Muscle of back (tissue), 13 donors: ENCODE measurements at places on chromosomes 2 and 18. TPM values are rescaled to one million over a fixed set of nuclear protein-coding genes. Genes with fewer than 3 reads are reported as not detected.

DNA sequence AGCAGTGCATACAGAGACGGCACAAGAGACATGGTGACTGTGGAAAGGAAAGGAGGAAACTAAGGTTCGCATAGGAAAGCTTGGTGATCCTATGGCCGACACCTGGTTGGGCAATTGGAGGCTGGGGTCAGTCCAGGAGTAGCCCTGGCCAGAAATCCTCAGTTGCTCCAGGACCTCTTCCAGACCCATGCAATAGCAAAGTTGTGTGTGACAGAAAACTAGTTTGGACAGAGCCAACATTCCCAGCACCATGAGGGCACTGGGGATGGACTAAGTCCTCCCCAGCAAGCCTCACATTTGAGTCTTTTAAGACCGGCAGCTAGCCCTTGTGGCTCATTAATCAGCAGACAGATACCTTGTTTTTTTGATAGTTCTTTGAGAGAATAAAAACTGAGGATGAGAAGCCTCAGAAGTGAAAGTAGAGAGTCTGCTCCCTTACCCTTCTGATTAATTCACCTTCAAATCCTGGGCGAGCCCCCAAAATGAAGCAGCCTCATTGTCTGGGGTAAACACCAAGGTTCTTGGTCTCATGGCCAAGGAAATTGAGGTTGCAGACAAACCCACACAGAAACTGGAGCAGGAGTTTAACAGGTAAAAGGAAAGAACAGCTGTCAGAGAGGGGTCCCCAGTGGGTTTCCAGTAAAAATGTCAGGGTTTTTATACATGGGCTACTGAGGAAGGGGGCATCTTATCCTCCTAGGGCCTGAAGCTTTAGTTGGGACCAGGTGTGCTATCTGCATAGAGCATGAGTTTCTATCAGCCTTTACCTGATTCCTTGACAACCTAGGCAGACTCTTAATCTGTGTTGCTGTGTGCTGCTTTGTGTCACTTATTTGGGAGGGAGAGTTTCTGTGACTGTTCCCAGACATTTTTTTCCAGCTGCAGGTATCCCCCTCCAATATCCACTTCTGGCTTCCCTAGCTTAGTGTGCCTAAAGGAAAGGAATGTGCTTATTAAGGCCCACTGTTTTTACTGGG lies 39.1 kb downstream of the STK17B start:
- DNase-seq, result no peak

DNA sequence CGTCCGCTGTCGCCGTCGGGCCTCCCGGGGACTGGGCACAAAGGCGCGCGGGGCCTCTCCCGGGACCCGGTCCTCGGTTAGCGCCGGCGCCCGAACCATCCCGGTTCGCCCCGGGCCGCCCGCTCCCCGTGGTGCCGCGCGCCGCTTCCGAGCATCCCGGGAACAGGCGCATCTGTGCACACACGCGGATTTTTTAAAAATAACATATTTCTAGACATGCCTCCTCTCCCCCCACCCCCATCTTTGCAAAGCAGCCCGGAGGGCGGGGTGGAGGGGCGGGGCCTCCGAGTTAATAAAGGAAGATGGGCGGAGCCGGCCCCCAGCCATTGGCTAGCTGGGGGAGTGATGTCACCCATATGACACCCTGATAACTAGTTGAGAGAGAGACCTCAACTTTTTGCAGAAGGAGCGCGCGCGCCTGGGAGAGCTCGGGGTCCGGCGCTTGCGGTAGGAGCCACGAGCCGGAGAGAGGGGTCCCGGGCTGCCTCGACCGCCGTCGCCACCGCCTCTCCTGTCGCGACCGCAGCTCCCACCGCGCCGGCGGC lies at the start of gene SOX11:
SOX11 (plus strand) TSS at position 400 of the 545 bp plus-strand sequence. CDS start 338 bp downstream, outside the sequence.
- DNase-seq, result peak; percentile 98

- DNase-seq, result no peak
These were observed 85.7 kb downstream of the ACTR2 start for GRCh38 chr2:65313126-65313953.

GRCh38 chr2:68916226-68916625 lies 36.5 kb downstream of the GKN2 start:
- no peak for DNase-seq

DNA sequence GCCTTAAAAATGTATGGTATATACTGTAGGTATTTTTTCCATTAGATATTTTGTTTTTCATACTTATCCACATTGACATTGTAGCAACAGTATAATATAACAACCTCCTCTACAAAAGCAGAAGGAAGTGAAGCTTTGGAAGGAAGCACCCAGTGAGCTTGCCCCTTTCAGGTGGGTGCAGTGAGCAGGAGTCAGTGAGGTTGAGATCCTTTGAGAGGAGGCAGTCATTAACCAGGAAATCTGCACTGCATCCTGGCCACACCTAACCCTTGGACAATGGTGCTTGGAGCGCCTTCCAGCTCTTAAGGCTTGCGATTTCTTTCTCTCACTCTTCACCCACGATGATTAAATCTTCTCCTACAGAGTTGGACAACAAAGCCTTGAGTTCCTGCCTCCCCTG lies 13.9 kb downstream of the IL37 start:
- DNase-seq, result no peak

ATP8B1 gene
- polyA plus RNA-seq, result 5.5 TPM

DNA sequence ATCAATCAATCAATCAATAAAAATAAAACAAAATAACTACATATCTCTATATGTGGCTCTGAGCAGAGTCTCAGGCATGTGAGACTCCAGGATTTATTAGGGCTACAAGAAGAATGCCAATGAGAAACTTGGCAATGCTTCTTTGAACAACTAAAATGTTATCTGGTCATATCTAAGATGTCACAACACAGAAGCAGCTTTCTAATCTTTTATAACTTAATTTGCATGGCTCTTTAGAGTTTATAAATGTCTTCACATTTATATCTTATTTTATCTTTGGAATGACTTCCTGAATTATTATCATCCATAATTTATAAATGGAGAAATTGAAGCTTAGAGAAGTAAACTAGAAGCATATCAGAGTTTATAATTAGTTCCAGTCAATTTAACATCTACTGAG lies 14.9 kb upstream of the MAP4K3 start:
- DNase-seq, result no peak

DNA sequence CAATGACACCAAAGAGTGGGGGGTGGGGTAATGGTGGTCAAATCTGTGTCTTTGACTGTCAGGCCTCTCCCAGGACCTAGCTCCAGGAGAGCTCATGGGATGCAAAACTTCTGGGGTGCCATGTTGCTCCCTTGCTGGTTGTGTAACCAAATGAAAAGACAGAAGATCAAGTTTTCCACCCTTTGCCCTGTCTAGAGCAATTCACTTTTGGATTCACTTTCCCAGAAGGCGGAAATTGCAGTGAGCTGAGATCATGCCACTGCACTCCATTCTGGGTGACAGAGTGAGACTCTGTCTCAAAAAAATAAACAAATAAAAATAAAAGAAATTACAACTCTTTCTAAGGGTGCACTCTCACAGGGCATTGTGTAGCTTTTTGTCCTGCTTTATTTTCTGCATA lies 34.9 kb upstream of the PLA2R1 start:
- no peak for DNase-seq

DNA sequence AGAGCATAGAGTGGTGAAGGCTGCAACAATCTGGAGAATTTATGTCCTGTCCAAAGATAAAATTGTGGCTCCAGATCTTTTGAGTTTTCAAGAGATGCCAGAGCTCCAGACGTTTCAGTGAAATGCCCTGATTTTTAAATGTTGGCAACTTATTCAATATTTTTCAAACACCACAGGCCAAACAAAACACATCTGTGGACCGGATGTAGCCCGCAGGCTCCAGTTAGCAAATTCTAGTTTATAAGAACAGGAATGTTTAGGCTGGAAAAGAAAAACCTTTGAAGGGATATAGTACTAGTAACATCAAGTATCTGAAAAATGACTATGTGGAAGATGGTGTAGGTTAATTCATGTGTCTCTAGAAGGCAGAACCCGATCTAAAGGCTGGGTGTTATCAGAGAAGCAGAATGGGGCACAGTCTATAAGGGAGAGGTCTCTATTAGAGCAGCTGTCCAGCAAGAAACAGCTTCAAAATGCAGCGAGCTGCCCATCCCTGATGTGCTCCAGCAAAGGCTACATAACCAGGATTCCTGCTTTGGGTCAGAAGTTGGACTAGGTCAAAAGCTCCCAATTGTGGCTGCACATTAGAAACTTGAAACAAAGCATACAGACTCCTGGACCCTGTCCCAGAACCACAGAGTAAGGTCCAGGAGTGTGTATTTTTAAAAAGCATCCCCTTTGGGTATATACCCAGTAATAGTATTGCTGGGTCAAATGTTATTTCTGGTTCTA lies 105.9 kb downstream of the ANKRD44 start:
- no peak for DNase-seq

GRCh38 chr2:26838121-26838906 lies 9.6 kb upstream of the DPYSL5 start:
- peak; percentile 27 for DNase-seq

GRCh38 chr18:24878289-24878688 lies 417.9 kb downstream of the HRH4 start:
- DNase-seq, result peak; percentile 77

ACP1 gene
- polyA plus RNA-seq, result 86.9 TPM

TDRD15 gene
- not detected for polyA plus RNA-seq

HIBCH gene
- 23.9 TPM for polyA plus RNA-seq

- no peak for DNase-seq
These were observed 9.2 kb downstream of the D2HGDH start for GRCh38 chr2:241743620-241744019.

RAB27B gene
- polyA plus RNA-seq, result 0.35 TPM

FSIP2 gene
- 0.99 TPM for polyA plus RNA-seq

MALL gene
- polyA plus RNA-seq, result 11.7 TPM

DNA sequence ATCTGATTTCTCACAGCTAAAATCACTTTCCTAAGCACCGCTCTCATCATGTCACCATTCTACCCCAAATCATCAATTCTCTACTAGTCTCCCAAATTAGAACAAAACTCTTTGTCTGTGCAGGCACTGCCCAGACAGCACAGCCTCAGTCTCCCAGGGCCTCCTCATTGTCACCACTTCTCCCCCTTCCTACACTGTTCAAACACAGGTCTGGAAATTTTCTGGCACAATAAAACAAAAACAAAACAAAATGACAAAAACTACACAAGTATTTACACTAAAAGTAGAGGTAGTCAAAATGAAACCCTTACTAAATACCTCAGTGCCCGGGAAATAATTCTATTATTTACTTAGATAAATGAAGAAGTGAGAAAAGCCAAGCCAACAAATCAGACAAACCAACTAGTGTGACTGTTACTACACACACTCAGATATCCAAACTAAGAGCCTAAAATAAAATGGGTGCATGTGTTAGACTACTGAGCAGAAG lies 156.2 kb upstream of the DNMT3A start:
- DNase-seq, result no peak

PIKFYVE gene
- 18.3 TPM for polyA plus RNA-seq

DNA sequence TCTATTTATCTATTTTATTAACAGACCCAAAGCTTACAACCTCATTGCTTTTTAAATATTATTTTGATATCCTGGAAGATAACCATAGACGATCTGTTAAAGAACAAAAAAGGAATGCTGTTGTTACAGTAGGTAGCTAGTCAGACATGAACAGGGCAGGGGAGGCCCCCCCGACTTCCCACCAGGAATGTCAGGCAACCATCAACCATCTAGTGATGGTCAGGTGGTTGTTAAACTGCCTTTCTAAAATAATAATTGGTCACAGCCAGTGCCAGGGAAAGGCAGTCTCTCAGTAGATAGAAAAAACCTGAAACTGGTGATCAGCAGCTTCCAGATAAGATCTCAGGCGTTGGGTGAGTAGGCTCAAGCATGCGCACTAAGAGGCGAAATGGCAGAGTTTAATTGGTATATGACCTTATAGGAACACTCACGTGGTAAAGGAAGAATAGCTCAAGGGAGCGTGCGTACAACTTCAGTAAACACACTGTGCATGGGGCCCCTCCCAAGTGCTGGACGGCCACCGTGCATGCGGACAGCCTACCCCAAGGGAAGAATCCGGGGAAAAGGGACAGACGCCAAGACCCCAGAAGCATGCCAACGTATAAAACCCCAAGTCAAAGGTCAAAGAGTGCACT lies 32.5 kb upstream of the CCL20 start:
- DNase-seq, result no peak

DNA sequence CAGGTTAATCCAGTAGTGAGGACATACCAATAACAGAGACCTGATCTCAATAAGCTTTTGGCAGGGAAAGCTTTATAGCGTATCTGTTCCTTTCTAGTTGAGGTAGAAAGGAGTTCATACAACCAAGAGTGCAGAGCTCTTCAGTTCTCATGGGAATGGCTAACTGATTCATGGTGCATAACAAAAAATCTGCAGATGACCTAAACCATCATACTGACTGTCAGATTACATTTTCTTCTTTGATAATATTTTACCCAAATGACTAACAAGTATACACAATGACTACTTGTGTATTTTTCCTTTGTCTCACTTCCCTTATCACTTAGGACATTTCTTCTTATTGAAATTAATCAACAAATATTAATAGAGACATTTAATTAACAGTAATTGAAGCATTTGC lies 140.0 kb upstream of the SERTAD2 start:
- no peak for DNase-seq

- no peak for DNase-seq
These were observed 147.1 kb downstream of the FMNL2 start for GRCh38 chr2:152481881-152482583.

DNA sequence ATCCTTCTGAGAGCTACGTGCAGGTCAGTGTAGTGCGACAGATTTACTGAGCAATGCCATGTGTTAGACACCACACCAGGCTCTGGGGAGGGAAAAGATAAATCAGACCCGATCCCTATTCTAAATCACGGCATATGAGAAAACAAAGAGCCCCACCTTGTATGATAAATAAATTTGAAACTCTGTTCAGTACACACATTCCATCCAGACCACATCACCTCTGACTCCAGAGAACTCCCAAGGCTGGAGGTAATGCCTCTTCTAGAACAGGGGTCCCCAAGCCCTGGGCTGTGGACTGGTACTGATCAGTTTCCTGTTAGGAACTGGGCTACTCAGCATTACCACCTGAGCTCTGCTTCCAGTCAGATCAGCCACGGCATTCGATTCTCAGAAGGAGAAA lies 77.3 kb downstream of the QPCT start:
- no peak for DNase-seq

- DNase-seq, result no peak
These were observed 2.0 kb downstream of the EIF2AK2 start for GRCh38 chr2:37154785-37155184.

DNA sequence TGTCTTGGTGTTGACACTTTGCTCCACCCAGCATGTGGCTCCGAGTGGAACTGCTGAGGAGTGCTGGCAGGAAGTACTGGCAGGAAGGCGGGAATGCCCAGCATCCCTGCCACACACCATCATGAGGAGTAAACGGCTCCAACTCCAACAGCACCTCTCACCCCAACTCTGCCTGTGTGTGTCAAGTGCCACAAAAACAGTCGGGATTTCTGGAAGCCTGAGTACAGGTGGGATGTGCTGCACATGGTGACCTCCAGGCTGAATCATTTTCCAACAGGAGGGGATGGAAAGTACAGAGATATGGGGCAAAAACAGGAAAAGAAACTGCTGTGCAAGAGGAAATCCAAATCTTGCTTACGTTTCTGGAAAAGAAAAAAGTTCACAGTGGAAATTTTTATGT lies 53.6 kb downstream of the PARD6G start:
- DNase-seq, result no peak

GRCh38 chr2:95273566-95274290 lies 521 bp upstream of the PROM2 start:
- DNase-seq, result no peak

STEAP3 gene
- 16.4 TPM for polyA plus RNA-seq

ERICH2 gene
- 0.42 TPM for polyA plus RNA-seq

SRD5A2 gene
- not detected for polyA plus RNA-seq

SCN7A gene
- 53.6 TPM for polyA plus RNA-seq
